ENCODE measurements at places on chromosomes 16 and 17. TPM values are rescaled to one million over a fixed set of nuclear protein-coding genes. Genes with fewer than 3 reads are reported as not detected.

Gene CCL8
- not detected for total RNA-seq

Gene SLC16A6
- total RNA-seq: not detected

Gene MYO15B
- 0.93 TPM for total RNA-seq

Gene TBC1D3K
- total RNA-seq: 1.2 TPM

Gene UMOD
- not detected for total RNA-seq

DNA sequence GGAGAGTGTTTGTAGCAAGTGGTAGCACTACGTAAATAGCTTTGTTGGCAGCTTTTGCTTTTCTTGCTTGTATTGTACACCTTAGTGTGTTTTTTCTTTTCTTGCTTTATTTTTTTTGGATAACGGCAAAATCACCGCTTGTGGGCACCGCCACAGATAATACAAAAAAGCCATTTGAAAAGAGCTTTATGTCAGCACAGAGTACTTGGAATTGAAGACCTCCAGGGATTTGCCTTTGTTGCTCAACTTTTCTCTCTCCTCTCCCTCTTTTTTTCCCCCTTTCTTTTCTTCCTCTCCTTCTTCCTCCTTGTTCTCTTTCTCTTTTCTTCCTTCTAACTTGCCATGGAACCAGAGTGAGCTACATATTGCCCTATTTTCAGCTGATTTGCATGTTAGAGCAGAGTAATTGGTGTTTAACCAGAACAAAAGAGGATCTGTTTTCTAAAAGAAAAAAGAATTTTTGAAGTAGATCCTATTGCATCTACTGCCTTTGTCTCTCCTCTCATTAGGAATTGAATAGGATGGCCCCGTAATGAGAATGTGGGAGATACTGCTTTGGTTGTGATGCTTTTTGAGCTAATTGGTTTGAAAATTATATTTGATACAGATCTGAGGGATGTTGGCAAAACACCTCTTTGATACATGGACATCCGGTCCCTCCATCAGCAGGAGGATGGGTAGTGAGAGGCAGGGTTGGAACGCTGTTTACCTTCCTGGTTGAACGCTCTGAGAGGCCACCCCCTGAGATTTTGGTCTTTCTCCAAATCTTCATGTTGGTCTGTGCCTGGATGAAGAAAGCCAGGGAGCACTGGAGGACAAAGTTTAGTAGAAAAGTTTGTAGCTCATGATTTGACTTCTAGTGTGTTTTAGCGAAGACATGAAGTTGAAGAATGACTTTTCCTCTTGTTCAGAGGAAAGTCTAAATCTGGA is 85.6 kb downstream of the MSI2 start:
- no peak for DNase-seq

GRCh38 chr16:51756447-51757123 is 605.5 kb upstream of the SALL1 start:
- no peak for DNase-seq

Measured in HT1080 (cell line).